ENCODE measurements at places on chromosomes 13 and 19.
A peak's percentile ranks its signal among the peaks of the same experiment; 100 is the strongest.

DNA sequence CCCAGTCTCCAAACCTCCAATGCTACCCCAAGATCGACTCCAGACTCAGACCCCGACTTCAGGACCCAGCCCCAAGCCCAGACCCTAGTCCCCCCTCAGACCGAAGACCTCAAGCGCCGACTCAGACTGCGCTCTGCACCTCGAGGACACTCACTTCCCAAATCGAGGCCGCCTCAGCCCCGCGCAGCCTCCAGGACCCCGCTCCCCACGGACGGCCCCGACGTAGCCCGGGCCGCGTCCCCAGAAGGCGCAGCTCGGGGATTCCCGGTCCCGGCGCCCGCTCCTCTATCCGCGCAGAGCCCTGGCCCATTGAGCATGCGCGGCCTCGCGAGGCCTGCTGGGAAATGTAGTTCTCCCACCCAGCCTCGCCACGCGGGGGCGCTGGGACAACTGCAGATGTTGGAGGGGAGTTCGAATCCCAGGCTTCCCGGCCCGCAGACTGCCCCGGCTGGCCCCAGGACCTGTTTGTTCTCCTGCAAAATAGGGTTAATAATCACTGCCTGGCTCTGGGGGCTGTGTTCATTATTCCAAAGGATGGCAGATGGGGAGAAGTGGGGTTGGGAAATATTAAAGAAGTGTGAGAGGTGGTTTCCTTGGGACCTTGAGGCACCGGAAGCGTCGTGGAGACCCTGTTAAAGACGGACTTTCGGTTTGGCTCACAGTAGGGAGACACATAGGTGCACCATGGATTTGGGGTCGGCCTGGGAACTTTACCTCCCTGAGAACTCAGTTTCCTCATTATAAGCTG is at the start of gene APBA3:
APBA3 (minus strand) TSS at position 311 of the 748 bp plus-strand sequence. CDS start 1,428 bp downstream, outside the sequence.
- DNase-seq, result peak; percentile 76

GRCh38 chr13:88585861-88586260 is 914.7 kb downstream of the SLITRK5 start:
- DNase-seq, result no peak

DNA sequence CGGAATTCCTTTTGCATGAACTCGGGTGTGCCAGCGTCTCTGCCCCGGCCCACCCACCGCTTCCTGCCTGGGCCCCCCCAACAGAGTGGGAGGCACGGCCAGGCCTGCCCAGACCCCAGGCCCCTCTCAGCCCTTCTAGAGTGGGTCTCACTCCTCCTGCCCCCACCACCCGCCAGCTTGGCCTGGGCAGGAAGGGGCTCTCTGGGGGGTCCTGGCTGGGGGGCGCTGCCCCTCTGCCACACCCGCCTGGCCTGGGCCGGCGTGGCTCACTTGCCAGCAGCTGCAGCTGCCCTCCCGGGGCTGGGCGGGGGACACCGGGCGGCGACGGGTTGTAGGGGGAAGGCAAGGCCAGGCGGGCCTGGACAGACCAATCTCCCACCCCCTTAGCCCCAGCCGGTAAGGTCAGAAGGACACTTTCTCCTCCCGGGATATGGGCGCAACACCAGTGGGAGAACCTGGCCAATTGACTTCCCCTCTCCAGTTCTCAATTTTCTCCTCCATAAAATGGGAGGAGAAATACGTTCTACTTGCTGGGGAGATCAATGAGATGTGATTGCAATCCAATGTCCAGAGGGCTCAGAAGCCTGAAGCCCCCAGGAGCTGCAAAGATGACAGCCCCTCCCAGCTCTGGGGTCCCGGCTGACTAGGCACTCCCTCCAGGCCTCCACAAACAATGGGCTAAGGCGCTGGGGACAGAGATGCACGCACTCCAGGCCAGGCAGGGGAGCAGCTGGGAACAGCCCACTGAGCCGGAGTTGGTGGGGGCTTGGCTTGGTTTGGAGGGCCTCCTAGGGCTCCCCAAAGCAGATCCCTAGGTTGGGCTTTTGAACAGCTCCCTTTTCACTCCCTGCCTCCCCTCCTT is 2.4 kb downstream of the CRLF1 start:
- DNase-seq, result no peak

DNA sequence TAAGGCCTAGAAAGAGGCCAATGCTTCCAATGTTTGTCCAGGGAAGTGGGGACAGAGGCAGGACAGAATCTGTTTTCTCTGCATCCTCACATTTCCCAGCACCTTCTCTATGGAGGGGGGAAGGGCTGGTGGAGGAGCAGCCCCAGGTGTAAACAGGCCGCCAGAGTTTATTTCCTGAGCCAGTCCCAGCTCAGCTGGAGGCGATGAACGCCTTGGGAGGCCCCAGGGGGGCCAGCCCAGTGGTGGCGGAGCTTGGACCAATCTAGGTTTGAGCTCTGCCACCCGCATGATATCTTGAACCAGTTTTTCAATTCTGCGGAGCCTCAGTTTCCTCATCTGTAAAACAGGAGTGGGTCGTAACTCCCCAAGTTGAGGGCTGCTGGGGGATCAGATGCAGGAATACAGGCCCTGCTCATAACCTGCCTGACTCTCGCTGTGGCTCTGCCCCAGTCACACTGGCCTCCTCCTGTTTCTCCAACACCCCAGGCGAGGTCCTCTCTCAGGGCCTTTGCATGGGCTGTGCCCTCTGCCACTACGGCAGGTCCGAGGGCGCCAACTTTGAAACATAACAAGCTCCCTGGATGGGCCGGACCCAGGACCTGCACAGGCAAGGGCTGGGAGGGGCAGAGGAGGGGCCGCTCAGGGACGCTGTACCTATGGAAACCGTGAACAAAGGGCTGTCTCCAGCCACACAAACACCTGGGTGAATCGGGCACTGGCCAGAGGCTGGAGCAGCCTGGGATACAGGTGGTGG is 1.1 kb downstream of the TNFAIP8L1 start:
- DNase-seq, result no peak

GRCh38 chr19:8355631-8356402 is 8.1 kb upstream of the ANGPTL4 start:
- no peak for DNase-seq

GRCh38 chr13:74647991-74648390 is 513.8 kb upstream of the KLF12 start:
- no peak for DNase-seq

- no peak for DNase-seq
Measured at GRCh38 chr19:40445780-40446262, 1.7 kb upstream of the SERTAD3 start.

DNA sequence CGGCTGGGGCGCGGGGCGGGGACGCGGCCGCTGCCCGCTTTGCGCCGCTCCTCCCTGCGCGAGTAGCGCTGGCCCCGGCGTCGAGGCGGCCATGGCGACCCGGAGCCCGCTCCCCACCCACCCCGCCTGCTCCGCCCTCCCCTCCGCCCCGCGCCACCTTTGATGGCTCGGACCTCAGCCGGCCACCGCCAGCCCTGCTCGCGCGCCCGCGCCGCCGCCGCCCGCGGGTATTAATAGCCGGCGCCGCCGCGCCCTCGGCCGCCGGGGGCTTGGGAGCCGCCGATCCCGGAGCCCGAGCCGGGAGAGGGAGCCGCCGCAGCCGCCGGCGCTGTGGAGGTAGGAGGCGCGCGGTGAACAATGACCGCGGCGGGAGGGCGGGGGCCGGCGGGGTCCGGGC is 261 bp downstream of the FARP1 start:
- no peak for DNase-seq

GRCh38 chr19:18202778-18203407 is 949 bp downstream of the RAB3A start:
- DNase-seq, result no peak

DNA sequence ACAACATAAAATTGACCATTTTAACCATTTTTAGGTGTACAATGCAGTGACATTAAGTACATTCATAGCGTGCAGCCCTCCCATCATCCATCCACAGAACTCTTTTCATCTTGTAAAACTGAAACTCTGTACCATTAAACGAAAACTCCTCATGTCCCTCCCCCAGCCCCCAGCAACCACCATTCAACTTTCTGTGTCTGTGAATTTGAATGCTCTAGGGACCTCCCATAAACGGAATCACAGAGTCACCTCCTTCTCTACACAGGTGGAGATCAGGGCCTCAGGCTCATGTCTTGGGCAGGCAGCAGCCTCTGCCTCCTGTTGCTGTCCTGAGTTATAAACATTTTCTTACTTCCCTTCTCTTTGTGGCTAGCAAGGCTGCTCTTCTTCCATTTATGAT is 7.3 kb upstream of the CCNE1 start:
- DNase-seq, result no peak

- DNase-seq, result no peak
Measured at GRCh38 chr13:110005563-110005962, 219.2 kb upstream of the IRS2 start.

DNA sequence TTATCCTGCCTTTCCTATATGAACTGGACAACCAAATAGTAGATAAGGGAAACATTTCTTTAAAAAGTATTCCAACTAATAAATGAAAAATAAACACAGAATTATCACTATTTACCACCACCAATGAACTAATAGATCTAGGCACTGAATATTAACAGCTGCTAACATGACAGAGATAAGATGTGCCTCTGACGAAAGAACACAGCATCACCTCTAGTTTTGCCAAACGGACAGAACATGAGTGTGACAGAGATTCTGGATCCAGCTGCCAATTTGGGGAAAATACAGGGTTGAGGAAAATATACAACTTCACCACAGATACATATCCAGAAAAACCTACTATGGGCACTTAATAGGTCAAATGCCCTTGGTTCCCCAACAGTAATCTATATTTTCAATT is 18.0 kb downstream of the VPS36 start:
- no peak for DNase-seq

GRCh38 chr19:16841391-16841926 is 12.3 kb downstream of the SIN3B start:
- no peak for DNase-seq

DNA sequence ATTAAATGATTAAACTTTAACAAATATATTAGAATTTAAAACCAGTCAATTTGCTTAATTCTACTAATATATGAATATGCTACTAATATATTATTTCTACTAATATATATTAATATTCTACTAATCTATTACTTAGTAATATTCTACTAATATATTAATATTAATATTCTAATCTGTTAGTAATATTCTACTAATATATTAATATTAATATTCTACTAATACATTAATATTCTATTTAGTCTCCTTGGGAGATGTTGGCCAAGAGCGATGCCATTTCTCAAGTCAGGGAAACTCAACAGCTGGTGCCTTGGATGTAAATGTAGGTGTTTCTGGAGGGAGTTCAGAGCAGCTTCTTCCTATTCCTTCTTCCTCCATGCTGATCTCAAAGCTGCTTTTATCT is 259.2 kb upstream of the TMTC4 start:
- no peak for DNase-seq

GRCh38 chr13:105538346-105538745 is 997.1 kb downstream of the EFNB2 start:
- DNase-seq, result no peak

DNA sequence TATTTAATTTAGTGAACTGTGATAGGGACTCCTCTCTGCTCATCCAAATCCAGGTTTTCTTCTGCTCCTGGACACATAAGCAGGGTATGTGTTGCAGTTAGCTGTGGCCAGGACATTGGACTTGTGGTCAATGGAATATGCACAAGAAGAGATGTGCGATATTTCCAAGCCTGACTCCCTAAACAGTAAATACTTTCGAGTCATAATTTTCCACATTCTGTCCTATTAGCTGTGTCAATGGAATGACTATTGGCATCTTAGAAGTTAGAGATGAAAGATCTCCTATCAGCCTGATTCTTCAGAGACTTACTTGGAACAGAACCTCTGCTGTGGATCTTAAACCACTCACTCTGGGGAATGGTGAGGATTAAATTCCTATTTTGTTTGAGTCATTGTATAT is 771.0 kb downstream of the EFNB2 start:
- DNase-seq, result no peak

DNA sequence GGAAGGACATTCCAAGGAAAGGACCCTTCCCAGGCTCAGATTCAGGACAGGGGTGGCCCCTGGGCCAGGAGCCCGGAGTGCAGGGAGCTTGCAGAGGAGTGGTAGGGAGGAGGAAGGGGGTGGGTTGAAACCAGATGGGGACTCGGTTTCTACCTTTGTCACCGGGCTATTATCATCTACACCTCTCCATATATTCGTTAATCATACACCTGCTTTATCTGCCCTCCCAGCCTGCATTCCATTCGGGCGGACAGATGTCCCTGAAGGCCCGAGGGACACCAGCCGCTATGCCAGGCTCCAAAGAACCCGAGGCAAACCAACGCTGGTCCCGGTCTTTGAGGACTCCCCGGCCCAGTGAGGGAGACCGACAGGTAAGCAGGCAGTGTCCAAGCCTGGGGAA is 15.5 kb upstream of the MYH14 start:
- no peak for DNase-seq

- no peak for DNase-seq
Measured at GRCh38 chr19:35120898-35121297, 5.3 kb downstream of the FXYD3 start.

DNA sequence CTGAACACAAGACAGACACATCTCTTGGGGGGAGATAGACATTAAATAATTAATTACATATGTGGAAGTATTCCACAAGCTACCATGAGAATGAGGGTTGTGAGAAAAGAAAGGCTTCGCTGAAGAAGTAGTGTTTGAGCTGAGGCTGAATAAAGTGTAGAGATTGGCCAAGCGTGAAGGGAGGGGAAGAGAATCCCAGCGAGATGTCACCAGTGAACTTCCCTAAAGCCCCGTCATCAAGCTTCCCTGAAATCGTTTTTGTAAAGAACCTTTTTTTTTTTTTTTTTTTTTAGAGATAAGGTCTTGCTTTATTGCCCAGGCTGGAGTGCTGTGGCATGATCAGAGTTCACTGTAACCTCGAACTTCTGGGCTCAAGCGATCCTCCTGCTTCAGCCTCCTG is 235.2 kb downstream of the KCNRG start:
- no peak for DNase-seq

- DNase-seq, result no peak
Measured at GRCh38 chr19:3293560-3293959, 69.1 kb downstream of the CELF5 start.

GRCh38 chr13:95703576-95703975 is 26.6 kb downstream of the DNAJC3 start:
- no peak for DNase-seq

- DNase-seq, result no peak
Measured at GRCh38 chr19:33392341-33393285, 19.1 kb downstream of the CEBPG start.

DNA sequence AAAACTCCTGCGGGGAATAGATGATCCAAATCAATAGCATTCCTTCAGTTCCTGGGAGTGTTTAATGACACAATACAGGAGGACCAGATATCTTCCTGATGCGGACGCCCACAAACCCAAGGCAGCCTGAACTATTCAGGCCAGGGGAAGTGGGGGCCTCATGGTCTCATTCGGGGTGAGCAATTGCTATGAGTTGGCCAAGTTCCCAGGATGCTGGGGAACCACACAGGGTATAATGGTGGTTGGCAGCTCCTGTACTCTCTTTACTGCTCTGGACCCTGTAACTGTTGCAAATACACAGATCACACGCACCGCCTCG is 401.2 kb downstream of the IRS2 start:
- DNase-seq, result no peak

DNA sequence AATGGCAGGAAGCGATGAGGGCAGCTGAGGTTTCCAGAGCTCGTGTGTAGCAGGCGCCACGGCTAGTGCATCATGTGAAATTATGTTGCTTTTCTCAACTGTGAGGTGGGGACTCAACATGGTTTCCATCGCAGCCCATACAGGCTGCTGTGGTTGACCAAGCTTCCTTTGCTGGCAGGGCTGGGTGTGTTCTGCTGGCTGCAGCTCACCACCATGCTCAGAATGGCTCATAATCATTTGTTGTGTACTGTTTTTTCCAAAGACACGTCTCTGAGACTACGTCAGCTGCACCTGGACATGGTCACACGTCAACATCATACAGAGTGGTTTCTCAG is 16.1 kb upstream of the RASA3 start:
- DNase-seq, result no peak

- no peak for DNase-seq
Measured at GRCh38 chr13:35781036-35782000, 304.8 kb upstream of the MAB21L1 start.
